Stimulated activated CD8-positive, alpha-beta memory T cell treated with anti-CD3 and anti-CD28 coated beads, Interleukin-12 subunit alpha, Interleukin-12 subunit beta, amount 100 ng/mL, for 4 hours (primary cell): ENCODE measurements at places on chromosomes 1 and 21.

DNA sequence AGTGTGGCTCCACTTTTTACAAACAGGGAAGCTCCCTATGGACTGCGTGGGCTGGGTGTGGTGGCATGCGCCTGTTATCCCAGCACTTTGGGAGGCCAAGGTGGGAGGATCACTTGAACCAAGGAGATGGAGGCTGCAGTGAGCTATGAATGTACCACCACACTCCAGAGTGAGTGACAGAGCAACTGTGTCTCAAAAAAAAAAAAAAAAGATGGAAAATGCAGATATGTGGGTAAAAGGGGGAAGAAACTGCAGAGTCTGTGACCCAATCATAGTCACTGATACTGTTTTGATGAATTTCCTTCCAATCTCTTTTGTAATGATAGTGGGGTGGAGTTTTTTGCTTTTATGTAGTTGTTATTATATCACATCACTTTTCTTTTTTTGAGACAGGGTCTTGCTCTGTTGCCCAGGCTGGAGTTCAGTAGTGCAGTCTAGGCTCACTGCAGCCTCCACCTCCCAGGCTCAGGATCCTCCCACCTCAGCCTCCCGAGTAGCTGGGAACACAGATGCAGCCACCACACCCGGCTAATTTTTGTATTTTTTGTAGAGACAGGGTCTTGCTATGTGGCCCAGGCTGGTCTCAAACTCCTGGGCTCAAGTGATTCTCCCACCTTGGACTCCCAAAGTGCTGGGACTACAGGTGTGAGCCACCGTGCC is 8.7 kb upstream of the TRAPPC10 start:
- DNase-seq, result no peak

DNA sequence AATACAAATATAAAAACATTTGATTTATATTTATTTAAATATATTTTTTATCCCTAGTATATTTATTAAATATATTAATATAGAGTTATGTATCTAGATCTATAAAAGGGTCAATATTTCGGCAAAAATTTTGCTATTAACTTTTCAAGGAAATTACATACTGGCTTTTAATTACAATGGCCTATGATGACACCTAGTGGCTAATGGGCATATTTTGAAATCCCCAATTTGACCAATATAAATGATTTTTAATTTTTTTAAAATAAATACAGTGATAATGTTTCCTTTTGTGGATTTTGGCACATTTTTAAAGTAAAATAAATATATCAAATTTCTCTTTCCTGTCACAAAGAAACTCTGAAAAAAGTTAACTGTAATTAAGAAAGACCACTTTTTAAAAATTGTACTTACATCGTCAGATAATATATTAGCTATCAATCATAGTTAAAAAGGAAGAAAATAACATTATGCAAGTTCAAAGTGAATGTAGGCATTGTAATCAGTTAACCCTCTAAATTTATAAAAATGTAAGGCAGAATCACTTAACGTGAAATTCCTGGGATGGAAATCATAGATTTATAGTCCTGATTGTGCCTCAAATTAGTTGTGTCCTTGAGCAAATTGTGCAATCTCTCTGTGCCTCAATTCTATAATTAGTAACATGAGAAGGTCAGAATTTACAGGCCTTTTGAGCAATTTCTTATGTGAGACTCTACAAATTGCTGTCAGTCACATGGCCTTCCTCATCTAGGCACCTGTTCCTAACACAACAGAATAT is 25.6 kb upstream of the RGS13 start:
- DNase-seq, result no peak

DNA sequence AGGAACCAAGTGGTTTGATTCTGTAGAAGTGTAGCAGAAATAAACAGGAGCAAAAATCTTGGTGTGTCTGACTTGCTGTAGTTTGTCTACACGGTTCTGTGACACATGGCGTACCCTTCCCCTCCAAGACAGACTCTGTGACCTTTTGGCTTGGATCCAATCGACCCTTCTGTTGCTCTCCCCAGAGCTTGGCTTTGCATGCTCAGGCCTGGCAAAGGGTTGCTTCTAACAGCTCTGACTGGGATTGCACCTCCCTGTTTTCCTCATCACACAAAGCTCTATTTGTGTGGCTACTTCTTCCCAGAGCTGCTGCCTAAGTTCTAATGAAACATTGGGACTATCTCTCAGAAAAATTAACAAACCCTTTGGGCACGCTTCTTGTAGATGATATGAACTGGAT is 24.0 kb downstream of the NGF start:
- DNase-seq, result no peak

DNA sequence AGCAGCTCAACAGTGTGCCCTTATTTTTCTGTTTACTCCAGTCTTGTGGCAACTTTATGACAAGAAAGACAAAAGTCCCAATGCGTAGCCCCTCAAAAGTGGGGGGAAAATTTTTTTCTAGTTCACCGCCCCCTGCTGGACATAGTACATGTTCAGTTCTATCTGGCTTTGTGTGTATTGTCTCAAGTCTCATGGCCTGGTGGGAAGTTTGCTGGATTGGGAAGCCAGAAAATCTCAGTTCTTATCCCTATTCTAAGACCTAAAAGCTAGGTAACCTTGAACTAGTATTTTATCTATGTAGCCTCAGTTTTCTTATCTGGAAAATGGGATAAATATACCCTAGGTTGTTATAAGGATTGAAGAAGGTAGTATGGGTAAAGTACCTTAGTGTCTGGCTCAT is 55.8 kb upstream of the LDLRAP1 start:
- no peak for DNase-seq

DNA sequence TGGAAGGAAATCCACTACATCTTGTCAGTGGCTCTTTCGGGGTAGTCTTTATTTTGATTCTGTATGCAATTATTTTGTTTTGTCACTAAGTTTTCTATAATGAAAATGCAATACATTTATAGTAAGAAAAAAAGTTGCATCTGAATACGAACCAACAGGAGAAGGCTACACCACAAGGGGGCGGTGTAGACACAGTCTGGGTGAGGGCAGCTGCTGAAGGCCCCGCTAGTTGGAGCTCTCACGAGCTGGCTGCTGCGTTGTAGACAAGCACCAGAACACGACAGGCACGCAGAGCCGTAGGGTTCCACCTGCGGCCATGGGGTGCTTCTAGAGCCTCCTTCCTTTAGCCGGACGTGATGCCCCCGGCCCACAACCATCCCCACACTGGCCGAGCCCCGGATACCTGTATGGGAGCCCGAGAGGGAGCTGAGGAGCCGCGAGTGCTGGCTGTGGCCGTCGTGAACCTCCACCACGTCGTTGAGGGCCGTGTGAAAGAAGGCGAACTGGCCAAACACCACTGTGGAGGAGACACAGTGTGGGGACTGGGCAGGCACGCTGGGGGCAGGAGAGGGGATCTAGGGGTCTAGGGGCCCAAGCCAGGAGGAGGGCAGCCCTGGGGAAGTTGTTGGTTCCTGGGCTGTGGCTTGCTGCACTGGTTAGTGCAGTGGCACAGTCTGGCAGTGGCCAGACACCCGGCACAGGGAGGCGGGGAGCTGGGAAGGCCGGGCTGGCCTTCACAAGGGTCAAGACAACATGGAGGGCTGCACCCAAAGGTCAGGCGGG is 160.8 kb downstream of the ZSCAN20 start:
- peak; percentile 42 for DNase-seq

DNA sequence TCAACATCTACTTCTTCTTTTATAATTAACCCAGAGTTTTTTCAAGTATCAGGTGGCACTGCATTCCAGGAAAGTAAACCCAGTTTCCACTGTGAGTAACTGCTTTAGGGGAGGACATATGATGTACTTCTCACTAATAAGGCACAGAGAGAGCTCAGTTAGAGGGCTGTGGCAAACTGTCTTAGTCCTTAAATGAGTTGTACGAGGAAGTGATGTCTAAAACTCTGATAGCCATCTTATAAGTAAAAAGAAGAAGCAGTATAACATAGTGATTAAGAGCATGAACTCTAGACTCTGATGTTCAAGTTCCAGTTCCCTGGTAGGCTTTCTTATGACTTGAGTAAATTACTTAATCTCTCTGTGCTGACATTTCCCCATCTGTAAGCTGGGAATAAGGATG is 58.7 kb upstream of the PTGS2 start:
- no peak for DNase-seq

DNA sequence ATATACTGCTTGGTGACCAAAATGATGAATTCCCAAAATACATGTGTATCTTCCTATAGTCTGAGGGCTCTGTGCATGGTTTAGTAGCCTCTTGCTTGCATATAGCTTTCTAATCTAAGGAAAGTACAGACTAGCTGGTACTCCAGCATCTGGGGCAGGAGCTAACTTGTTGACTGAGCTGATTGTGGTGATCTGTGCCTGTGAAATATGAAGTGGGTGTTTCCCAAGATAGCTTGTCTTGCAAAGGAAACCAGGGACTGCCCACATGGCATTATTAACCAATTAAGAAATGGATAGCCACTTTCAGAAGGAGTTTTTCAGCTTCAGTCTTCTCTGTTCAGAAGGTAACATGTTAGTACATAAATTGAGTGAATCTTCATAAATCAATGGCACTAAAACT is 219.8 kb downstream of the NEGR1 start:
- DNase-seq, result no peak

DNA sequence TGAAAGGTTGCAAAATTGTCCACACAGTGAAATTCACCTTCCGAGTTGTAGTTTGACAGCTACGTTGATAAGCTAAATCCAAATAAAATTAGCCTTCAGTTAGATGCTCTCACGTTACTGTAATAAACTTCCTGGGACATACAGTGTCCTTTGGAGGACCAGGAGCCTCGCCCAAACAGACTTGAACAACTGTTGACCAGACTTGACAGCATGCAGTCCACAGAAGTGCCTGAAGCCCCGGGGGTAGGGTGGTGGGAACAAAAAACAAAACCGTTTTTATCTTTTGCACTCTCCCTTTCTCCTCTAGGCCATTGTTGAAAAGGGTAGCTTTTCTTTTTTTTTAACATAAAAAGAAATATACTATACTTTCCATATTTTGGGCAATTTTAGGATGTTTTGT is 172.8 kb upstream of the SAMSN1 start:
- DNase-seq, result no peak

DNA sequence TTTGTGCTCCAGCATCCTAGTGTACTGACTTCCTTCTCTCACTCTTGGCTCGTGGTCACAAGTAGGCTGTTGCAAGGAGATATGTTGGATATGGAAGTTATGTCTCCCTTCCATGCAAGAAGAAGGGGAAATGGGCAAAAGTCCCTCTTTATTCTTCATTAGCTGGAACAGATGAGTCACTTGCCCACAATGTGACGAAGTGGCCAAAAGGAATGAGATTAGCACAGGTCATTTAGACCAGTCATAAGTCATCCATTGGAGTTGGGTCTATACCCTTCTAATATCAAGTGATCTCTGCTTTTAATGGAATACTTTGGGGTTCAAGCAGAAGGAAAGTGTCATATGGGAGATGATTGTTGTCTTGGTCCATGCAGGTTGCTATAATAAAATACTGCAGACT is 91.2 kb upstream of the NGF start:
- no peak for DNase-seq
